NCI-H1105 treated with DMSO at 0.1 percent for 48 hours (cell line): ENCODE measurements at places on chromosomes 5 and 9.
A peak's percentile ranks its signal among the peaks of the same experiment; 100 is the strongest.

DNA sequence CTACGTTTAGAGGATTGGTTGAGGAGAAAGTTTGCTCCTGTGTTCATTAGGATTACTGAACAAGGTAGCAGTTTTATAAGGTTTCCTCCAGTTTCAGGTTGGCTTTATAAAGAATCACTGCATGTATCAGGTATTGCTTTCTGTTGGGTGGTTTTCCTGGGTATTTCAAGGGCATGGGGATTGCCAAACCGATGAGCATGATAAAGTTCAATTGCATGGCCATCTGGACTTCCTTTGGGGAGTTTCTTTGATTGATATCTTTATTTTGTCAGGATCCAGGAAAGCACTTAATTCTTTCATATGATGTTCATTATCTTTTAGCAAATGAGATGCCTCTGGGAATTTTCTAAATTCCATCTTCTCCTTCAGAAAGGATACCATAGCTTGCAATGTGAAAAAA is 10.3 kb upstream of the GABBR2 start:
- no peak for DNase-seq

DNA sequence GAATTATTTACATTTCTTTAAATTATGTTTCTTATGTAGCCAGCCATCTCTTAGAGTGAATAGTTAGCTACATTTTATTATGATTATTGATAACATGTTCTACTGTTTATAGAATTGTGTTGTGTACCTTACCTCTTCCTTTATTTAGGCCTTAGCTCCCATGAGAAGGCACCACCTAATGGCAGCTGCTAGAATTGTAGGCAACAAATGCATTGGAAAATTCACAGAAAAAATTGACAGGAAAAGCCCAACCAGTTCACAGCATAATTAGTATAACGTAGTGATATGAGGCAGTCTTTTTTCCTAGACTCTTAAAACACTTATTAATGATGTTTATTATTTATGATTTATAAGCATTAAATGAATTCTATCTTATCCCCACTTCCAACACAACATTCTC is 175.8 kb downstream of the WDR70 start:
- peak; percentile 2 for DNase-seq

- DNase-seq, result no peak
Observed at GRCh38 chr5:109570362-109570874, 119.3 kb upstream of the MAN2A1 start.

DNA sequence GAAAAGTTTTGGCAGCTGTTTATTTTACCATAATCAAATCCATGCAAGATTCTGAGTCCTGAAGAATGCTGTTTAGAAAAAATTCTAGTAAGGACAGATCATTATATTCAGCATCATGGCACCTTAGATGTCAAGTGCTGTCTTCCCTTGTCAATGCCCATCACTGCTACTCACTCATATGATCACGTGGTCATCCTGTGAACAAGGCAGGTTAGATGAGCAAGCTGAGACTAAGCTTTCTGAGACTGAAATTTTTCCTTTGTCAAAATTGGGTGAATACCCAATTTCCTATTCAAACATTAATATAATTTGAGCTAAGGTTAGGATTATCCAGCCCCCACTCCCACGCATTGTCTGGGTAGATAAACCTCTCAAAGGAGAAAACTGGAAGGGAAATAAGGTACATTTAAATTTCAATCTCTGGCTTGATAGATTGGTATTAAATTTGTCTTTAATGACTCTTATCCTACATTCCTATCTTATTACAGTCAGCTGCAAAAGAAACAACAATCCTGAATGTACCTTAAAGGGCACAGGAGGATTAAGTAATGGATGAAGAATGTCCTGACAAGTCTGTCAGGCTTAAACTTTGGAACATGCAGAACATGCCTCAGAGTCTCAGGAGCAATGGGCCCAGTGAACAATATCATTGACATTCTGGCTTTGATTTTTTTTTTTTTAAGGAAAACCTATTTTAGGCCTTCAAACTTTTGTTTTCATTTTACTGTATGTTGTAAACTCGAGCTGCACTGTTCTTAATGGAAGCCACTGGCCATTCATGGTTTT is 148.7 kb upstream of the RANBP3L start:
- no peak for DNase-seq

DNA sequence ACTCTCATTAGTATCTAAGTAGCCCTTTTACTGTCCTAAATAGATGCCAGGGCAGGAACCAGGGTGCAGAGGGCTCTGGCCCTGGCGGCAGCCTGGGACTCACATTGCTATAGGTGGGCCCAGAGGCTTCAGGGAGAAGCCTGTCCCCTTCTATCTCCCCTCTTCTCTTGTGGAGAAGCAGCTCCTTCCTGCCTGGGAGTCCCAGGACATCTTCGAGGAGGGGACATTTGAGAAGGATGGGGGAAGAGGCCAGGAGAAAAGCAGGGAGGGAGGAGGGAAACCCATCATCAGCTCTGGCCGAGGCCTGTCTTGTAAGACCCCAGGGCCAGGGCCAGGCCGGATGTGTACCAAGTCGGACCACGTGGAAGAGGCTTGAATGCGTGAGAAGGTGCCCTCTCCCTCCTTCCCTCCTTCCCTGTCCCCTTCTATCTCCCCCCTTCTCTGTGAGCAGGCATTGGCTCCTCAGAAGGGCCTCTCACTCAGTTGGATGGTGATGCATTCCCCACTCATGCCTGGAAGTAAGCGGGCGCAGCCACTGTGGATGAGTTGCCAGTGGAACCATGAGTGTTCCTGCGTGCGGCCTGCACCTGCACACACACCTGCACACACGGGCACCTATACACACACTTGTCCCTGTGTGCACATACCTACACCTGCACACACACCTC is 20.7 kb upstream of the LPCAT1 start:
- DNase-seq, result no peak

DNA sequence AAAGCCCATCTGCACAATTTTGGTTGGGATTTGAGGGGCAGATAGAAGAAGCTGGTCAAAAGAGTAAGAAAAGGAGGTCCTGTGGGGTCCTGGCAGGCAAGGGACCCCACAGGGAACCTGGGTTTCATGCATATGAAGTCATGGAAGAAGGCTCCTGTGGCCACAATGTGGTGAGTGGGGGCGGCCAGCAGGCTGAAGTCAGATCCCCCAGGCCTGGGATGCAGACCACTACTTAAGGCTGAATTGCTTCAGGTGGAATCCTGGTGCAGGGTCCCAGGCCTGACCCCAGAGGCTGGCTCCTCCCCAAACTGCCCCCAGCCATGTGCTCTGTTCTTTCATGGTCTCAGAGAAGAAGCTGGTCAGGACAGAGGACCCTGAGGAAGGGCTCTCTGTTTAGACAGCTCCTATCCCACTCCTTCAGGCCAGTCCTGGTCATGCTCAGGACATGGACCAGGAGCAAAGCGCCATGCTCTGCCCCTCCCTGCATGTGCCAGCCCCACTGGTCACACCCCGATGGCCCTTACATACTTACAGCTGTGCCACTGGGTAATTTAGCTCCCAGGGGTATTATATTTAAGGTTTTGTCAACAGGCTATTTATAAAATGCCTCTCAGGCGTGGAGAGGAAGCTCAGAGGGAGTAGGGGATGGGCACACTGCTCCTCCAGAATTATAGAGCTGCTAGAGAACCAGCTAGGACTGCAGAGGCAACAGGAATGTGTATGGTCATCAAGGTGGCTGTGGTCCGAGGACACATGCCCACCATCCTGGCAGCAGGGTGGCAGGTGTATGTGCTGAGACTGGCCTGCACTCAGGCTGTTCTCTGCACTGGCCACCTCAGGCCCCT is 33.4 kb downstream of the C5orf15 start:
- DNase-seq, result no peak

GRCh38 chr9:5587024-5587423 is 41.9 kb upstream of the RIC1 start:
- DNase-seq, result no peak

DNA sequence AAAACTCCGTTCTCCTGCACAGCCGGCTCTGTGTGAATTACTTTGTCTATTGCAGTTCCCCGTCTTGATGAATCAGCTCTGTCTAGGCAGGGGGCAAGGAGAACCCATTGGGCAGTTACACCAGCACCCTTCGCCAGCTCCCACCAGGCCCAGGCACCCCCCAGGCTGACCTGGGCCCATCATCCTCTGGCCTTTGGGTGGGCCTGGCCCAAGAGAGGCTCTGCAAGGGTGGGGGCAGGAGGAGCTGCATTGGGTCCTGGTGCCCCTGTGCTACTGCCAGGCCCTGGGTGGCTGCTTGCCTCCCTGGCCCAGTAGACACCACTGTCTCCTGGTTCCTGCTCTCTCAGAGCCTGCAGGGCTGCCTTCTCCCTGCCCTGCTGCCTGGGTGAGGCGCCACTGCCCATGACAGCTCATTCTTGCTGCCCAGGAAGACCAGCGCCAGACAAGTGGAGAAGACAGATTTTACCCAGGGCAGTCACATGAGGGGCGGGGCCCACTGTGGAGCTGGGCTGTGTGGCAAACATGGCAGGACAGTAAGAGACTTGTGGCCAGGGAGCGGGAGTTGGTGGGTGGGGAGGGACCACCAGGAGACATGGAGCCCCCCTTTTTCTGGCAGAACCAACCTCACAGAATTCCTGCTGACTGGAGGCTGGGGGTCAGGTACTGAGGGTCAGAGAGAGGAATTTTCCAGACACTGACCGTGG is 67.2 kb downstream of the MRPL36 start:
- no peak for DNase-seq

DNA sequence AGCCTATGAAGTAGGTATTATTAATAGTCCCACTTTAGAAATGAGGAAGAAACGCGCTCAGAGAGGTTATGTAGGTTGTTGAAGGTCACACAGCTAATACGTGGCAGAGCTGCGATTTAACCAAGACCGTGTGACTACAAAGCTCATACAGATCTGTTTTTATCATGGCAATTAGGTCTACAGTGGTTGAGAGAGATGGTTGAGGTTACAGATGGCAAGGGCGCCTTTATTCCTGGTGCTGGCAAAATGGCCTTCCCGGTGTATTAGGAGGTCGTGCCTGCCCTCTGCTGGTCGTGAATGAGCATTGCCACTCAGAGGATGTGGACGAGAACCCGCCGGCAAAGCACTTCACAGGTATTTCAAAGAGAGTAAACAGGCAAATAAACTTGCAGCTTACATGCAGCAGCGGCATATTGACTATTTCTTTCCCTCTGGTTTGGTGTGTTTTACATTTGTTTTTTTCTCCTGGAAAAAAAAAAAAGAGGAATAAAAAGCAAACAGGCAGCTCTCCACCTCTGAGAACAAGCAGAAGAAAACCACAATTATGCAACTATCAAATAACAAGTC is 65.3 kb upstream of the EGFLAM start:
- DNase-seq, result peak; percentile 59

GRCh38 chr5:178606269-178606668 is 16.1 kb upstream of the COL23A1 start:
- no peak for DNase-seq

DNA sequence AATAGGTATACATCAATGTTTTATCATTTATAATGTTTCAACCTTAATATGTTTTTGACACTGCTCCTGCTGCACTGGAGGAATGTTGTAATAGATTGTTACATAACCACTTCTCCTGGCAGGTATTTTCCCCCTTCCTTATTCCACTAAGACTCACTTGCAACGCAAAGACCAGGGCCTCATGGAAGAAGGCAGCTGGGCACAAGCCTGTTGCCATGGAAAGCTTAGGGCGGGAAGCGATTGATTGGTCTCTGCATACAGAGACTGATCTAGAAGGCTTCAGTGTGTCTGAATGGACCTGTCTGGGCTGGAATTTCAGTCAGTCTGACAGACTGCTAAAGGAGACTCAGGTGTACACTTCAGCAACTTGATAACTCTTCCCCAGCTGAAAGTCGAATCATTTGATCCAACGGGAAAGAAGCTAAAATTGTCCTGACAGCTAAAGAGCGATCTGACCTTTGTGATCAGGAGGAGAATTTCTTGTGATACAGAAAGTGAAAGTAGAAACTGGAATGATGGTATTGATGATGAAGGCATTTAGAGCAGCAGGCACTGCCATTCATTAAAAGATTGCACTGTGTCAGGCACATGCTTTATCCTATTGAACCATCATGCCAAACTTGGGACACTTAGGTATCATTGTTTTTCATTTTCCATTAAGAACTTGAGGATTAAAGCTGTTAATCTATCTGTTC is 65.1 kb downstream of the GRIA1 start:
- DNase-seq, result no peak

DNA sequence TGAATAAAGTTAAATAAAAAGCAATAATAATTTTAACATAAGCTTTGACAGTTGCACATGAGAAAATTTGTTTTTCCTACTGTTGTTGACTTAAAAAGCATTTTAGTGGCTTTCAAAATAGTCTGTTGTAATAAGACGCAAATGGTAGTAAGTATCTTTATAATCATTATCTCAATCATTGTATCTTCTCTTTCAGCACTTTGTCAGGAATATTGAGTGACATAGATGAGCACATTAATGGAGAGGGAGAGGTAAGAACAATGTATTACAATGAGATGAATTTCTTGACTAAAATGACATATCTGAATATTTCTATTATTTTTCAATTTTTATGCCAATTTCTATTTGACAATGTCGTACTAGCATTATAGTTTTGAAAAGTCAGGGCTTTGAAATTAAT is 193.9 kb upstream of the MRPS30 start:
- no peak for DNase-seq

GRCh38 chr9:79471580-79472543 is 99.9 kb upstream of the TLE4 start:
- DNase-seq, result no peak

GRCh38 chr9:22976454-22976853 is 529.8 kb downstream of the DMRTA1 start:
- DNase-seq, result no peak

- no peak for DNase-seq
Observed at GRCh38 chr9:99555792-99556191, 265.9 kb upstream of the NR4A3 start.

DNA sequence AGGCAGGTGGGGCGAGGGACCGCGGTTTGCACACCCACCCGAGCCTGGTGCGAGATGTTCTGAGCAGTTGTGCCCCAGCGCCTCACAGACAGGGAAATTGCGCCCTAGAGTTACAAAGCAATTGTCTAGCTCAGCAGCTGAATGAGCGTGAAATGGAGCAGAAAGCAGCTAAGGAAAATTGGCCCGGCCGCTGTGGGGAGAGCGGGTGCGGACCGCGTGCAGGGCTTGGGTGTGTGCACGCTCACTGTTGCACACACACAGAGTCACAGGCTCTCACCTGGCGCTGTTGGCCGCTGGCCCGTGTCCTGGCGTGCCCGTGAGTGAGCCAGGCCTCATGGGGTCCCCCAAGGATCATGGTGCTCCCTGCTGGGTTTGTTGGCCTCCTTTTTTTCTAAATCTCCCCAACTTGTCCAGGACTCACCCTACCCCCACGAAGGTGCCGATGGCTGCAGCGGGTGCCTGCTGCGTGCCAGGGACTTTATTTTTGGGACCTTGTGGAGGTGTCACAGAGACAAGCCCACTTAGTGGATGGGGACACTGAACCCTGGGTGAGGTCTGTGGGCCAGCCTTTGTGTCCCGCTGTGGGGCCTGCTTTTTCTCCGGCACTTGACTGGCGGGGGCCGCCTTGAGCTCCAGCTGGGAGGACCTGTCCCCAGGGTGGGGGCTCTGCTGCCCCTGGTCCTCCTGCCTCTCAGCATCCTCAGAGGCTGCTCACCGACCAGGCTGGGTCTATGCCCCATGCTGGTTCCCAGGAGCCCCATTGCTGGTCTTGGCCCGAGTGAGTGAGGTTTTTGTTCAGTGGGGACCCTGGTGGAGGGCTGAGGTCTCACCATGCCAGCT is 5.2 kb downstream of the RXRA start:
- no peak for DNase-seq

GRCh38 chr9:36025746-36026145 is 11.0 kb upstream of the RECK start:
- DNase-seq, result no peak
